ENCODE measurements at places on chromosomes 6 and 20.
A peak's percentile ranks its signal among the peaks of the same experiment; 100 is the strongest.

DNA sequence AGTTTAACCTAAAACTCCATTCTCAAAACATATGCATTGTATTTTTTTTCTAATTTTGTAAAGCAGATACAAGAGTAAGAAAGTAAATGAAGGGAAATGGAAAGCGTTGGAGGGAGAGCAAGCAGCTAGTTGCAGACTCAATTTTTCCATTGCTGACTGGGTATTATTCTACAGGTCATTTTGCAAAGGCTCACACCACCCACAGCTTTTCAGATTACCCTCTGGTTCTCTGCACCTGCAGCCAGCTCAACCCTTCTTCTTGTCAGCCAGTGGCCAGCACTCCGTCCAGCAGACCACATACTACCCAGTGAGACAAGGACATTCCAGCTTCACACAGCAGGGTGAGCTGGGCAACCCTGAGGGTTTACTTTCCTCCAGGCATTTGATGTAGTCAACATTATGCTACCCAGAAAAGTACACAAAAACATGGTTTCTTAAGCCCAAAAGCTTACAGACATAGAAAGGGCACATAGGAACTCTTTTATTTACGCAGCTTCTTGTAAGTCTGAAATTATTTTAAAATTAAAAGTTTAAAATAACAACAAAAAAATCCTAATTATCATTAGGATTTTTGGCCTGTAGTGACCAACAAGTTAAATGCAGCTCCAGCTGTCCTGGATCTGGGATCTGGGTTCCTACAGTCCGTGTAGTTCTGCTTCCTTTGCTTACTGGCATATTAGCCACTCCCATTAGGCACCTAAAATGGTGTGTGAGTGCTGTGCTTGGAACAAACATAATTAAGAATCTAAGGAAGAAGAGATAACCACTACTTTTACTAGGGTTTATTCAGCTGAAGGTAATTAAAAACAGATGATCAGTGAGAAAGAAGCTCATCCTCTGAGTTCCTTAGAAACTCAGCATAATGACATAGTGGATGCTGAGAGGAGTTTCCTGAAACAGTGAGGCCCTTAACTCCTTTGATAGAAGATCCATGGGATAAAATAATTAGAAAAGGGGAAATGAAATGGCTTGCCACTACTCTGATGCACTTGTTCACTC lies 185.3 kb downstream of the PKHD1 start:
- no peak for DNase-seq

- peak; percentile 94 for DNase-seq
Measured at GRCh38 chr6:31580807-31581433, 1.3 kb downstream of the LTB start.

DNA sequence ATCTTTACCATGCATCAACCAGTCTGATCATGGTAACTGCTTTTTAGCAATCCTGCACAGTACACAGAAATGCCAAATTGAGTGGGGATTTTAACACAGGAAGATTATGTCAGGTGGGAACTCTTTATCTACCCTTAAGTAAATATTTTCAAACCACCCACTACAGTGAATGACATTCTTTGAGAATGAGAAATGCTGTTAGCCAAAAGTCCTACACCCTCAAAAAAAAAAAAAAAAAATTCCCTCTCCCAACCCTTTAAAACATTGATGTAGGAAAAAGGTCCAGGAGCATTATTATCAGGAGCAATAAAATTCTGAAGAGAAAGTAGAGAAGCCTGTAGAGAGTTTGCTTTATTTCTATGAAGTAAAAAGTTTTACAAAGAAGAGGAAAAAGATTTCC lies 307.2 kb upstream of the THEMIS start:
- DNase-seq = no peak

DNA sequence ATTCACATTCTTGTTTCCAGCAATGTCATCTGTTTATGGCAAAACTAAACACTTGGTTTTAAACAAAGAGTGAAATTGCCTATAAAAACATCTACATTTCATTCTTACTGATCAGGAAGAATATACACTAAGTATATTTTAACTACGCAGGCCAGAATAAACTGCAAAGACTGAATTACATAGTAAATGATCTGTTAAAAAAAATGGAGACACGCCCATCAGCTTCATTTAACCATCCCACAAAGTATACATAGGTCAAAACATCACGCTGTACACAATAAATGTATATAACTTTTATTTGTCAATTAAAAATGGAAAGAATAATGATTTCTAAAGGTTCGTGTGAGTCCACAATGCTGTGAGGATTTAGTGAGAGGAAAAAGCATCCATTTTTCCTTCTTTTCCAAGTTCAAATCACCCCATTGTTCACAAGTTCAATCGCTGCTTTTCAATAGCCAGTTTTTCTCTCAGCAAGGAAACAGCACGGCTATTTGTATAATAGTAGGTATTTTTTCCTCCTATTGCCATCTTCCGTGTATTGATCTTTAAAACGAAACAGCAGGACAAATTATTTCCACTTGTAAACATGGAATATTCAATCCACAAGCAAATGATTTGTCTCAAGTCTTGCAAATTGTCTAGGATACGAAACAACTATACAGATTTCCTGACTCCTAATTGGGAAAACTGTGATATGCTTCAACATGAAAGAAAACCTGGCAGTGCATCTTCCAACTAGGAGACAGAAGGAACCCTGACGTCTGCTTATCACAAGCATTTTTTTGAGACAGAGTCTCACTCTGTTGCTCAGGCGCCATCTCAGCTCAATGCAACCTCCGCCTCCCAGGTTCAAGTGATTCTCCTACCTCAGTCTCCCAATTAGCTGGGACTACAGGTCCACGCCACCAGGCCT lies 10.6 kb downstream of the SFT2D1 start:
- no peak for DNase-seq

GRCh38 chr20:32325706-32326503 lies 32.2 kb upstream of the ASXL1 start:
- DNase-seq = no peak

DNA sequence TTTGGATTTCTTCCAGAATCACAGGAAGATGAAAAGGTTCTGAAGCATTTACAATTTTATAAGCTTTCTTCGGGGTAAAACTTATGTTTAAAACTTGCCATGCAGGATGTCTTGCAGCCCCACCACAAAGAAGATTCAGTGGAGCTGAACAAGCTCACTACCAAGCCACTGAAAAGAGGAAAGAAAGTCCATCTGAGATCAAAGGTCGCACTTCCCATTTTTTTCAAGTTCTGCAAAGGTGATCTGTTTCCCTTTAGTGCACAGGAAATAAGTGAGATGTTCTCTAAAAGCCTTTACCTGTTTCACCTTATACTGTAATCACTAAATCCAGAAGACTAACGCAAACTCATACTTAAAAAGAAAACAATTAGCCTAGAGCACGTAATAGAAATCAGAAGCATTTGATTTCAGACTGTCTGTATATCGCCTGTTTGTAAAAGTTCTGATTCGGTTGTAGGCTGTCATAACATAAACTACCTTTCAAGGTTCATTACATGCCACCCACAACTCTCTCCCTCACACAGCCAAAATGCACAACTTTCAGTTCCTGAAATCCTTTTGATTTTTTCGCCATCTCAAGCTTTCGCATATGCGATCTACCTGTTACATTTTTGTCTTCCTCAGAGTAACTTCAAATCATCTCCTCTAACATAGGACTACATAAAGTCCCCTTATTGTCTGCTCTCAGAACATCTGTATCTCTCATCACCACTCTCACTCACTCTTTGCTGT lies 1.8 kb downstream of the ECHDC1 start:
- no peak for DNase-seq

GRCh38 chr6:106772270-106773142 lies 143.1 kb downstream of the QRSL1 start:
- DNase-seq = peak; percentile 72

GRCh38 chr6:129510950-129511349 lies 199.0 kb downstream of the ARHGAP18 start:
- DNase-seq = no peak

- no peak for DNase-seq
Measured at GRCh38 chr20:33894798-33895197, 83.7 kb downstream of the CHMP4B start.

DNA sequence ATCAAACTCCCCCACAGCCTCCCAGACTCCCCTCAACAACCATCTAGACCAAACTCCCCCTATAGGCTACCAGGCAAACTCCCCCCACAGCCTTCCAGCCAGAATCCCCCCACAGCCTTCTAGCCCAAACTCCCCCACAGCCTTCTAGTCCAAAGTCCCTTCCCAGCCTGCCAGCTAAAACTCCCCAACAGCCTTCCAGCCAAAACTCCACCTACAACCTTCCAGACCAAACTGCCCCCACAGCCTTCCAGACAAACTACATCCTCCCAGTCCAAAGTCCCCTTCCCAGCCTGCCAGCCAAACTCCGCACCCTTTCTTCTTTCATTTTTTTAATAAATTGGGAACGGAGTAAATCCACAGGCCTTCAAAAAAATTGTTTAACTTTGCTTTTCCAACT lies 37.4 kb upstream of the SYNDIG1 start:
- DNase-seq = no peak

- no peak for DNase-seq
Measured at GRCh38 chr6:33567836-33568235, 12.2 kb downstream of the BAK1 start.

GRCh38 chr20:21103582-21104465 lies 2.3 kb downstream of the LINC00237 start:
- peak; percentile 48 for DNase-seq

GRCh38 chr6:168915242-168915641 lies 338.4 kb downstream of the THBS2 start:
- no peak for DNase-seq

GRCh38 chr20:46559685-46560440 lies 9.4 kb upstream of the OCSTAMP start:
- DNase-seq = no peak

GRCh38 chr6:52595796-52596130 lies 18.9 kb upstream of the TRAM2 start:
- DNase-seq = peak; percentile 61

DNA sequence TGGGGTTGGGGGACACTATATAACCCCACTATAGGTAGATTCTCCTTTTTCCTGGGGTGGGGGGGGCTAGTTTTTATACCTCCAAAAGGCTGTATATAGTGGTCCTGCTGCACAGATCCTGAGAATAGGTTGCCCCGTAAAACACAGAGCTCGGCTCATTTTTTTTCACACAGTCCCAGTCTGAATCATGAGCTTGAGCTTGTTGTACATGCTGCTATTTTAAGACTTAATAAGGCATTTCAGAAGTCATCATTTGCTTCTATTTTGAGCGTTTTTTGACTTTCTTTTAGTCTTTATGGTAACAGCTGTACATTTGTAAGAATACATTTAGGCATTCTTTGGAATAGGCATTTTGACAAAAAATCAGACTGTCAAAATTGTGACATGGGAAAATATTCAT lies 30.5 kb downstream of the SLC9A8 start:
- no peak for DNase-seq

DNA sequence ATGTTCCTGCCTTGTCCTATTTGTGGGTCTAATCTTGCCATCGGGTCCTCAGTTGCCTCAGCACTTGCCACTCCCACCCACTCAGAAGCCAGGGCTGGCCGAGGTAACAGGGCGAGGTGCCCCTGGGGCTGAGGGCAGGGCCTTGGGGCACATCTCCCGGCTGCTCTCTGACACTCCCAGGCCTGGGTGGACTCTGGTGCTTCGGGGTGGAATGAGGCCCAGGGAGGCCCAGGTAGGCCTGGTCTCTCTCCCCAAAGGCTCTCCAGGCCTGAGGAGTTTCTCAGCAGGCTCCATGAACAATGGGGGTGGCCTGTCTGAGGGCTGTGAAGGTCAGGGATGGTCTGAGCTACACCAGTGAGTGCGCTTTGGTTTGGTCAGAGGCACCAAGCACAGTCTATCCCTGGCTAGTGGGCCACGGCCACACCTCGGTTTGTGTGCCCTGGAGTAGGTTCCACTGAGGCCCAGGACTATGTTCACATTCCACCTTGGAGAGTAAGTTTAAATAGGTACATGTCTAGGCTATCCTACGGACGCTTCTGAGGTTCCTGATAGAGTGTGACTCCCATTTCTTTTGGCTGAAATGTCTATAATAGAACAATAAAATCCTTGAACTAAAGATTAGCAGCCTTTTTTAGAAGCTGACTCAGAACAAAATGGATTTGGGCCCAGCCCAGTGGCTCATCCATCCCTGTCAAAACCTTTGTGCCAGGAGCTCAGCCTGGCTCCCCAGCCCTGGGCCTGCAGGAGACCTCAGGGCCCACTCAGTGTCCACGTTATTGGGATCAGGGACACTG lies 78.8 kb downstream of the SLC24A3 start:
- no peak for DNase-seq

GRCh38 chr20:56433880-56434255 lies 21.8 kb downstream of the CASS4 start:
- DNase-seq = peak; percentile 12

GRCh38 chr6:159126590-159126989 lies 42.6 kb upstream of the FNDC1 start:
- DNase-seq = no peak

- no peak for DNase-seq
Measured at GRCh38 chr6:41090841-41091761, 18.3 kb downstream of the NFYA start.

- DNase-seq = no peak
Measured at GRCh38 chr6:157428427-157429202, 47.6 kb downstream of the ZDHHC14 start.

DNA sequence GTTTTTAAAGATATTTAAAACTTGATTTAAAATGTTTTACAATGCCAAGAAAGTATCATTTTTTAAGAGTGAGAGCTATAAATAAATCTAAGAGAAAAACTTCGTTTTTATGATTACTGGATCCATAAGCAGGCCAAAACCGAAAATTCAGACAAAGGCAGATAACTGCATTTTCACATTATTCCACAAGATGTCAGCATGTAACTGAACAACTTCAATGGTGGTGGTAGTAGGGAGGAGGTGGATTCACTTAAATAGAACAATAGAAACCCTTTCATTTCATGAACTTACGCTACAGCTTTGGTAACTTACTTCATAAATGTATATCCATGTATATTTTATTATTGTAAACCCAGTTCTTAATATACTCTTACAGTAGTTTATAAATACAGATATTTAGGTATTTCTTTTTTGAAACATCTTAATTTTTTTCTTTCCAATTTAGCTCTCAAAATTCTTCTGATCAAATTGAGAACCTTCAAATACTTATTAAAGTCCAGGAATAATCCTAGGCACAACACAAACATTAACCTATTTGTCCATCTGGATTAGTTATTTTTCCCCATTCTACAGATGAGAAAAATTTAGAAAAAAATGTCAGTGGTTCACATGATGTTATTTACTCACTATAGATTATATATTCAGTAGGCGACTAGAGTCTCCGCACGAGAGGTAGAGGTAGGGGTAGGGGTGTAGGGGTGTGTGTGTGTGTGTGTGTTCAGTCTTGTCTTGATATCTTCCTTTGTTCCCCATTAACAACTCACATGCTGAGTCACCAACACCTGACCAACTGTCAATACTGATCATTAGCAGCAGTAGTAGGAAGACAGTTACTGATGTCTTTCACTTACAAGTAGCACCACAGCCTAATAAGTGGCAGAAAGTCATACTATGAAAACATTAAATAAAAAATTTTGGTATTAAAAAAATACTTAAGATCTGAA lies 111.5 kb downstream of the ARHGAP18 start:
- DNase-seq = peak; percentile 92
